ENCODE measurements at places on chromosomes 3 and 15.
A peak's percentile ranks its signal among the peaks of the same experiment; 100 is the strongest.

- DNase-seq: no peak
Observed at GRCh38 chr15:68518046-68518445, 60.7 kb upstream of the CORO2B start.

DNA sequence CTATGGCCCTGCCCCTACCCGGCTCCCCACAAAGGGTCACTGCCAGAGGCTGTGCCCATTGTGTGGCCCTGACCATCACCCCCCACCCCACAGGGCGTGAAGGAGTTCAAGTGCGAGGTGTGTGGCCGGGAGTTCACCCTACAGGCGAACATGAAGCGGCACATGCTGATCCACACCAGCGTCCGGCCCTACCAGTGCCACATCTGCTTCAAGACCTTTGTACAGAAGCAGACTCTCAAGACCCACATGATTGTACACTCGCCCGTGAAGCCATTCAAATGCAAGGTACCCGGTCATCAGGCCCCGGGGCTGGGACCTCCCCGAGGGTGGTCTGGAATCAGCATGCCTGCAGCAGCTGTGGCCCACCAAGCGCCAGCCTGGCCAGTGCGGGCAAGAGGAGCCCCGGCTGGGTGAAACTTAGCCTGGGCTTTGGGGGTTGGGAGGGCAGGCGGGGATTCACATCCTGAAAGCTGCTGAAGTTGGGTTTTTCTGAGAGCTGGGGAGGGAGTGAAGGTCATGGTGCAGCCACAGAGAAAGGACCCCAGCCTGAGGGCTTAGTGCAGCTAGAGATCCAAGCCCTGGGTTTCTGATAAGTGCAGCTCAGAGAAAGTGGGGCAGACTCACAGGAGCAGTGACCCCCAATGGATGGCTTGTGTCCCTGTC is 29.2 kb downstream of the IDH2 start:
- DNase-seq: no peak

- DNase-seq: peak; percentile 27
Observed at GRCh38 chr15:98160236-98160635, 199.7 kb downstream of the ARRDC4 start.

GRCh38 chr3:168881804-168882203 is 781.7 kb downstream of the MECOM start:
- DNase-seq: no peak

GRCh38 chr3:194577986-194578905 is 55.0 kb downstream of the TMEM44 start:
- DNase-seq: peak; percentile 33

- no peak for DNase-seq
Observed at GRCh38 chr3:133863911-133864310, 31.8 kb downstream of the RAB6B start.

GRCh38 chr3:35649405-35649804 is 10.1 kb downstream of the ARPP21 start:
- no peak for DNase-seq

DNA sequence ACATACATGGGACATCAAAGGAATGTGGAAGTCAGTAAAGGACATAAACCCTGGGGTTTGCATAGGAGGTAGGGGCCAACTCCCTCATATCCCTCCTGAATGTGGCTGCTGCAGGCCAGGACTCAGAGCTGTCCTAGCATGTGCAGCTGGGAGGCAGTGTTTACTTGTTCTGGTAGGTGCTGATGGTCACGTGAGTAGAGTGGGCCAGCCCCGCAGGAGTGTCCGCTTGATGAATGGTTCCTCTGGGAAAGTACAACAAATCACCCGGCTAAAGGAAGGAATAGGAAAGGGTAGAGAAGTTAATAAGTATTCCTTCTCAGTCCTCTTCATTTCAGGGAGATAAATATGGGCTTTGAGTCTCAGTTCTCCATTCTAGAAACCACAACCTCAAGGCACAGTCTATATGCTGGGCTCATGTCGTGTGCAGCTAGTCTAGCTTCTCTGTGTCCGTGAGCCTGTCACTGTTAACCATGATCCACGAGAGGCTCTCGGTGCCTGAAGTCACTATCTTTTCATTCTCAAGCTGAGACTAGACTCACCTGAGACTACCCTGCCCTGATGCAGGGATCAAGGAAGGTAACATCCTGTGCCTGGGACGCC is 17.9 kb downstream of the RIOX2 start:
- no peak for DNase-seq

GRCh38 chr3:187011915-187012314 is 81.6 kb downstream of the ST6GAL1 start:
- no peak for DNase-seq

DNA sequence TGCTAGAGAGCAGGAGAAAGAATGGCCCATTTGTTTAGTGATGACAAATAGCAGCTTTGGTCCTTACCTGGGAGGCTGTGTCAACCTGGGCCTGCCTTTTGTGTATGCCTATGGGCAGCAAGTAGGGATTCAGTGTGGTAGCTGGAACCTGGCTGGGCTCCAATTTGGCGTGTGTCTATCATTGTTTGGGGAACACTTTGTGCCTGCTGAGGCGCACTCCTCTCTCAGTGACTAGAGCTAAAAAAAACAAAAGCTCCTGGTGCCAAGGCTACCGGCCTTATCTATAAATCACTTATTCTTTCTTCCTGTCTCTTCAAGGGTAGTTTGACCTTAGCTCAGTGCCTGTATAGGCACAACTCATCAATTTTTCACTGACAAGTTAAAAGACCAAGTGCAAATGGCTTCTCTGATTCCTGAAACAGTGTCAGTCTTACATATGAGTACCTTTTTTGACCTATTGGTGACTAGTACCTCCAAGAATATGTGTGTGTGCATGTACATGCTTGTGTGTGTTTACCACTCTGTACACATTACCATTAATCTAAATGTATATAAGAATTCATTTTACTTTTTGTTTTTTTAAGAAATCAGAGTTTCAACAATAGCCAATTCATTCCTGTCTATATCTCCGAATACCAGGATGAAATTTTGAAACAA is 54.6 kb downstream of the GMNC start:
- no peak for DNase-seq

GRCh38 chr3:125156456-125156855 is 56.1 kb downstream of the SLC12A8 start:
- DNase-seq: no peak

DNA sequence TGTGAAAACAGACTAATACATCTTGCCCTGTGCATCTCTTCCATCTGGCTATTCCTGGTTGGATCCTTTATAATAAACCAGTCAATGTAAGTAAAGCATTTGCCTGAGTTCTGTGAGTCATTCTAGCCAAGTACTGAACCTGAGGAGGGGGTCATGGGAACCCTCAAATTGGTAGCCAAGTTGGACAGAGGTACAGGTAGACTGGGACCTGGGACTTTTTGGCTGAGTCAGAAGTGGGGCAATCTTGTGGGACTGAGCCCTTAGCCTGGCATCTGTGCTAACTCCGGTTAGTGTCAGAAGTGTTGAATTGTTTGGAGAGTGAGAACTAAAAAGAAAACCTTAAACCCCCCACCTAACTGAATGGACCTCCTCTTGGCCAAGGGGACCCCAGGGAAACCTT is 21.0 kb upstream of the LIMD1 start:
- DNase-seq: no peak

DNA sequence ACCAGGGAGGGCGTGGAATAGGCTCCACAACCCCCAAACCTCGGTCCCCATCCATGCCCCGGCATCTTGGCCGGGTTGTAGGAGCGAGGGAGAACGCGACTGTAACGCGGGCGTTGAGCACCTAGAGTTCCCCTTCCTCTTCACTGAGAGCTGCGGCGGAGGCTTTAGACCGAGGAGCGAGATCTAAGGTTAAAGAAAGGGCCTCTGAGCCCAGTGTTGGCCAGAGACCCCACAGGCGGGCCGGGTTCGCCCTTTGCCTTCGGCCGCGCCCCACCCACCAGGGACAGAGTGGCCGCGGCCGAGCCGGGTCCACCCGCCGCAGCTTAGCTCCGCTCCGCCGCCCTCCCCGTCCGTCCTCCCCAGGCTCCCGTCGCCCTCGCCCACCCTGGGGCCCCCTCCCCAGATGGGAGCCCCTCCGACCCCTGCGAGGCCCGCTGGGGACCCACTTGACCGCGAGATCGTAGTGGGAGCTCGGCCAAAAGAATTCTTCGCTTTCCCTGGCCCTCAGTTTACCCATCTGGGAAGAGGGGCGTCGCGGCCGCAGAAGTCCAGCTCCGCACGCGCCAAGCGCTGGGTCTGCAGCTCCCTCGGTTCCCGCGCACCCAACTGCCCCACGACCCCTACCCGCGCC is 425 bp downstream of the ANPEP start:
- DNase-seq: no peak

DNA sequence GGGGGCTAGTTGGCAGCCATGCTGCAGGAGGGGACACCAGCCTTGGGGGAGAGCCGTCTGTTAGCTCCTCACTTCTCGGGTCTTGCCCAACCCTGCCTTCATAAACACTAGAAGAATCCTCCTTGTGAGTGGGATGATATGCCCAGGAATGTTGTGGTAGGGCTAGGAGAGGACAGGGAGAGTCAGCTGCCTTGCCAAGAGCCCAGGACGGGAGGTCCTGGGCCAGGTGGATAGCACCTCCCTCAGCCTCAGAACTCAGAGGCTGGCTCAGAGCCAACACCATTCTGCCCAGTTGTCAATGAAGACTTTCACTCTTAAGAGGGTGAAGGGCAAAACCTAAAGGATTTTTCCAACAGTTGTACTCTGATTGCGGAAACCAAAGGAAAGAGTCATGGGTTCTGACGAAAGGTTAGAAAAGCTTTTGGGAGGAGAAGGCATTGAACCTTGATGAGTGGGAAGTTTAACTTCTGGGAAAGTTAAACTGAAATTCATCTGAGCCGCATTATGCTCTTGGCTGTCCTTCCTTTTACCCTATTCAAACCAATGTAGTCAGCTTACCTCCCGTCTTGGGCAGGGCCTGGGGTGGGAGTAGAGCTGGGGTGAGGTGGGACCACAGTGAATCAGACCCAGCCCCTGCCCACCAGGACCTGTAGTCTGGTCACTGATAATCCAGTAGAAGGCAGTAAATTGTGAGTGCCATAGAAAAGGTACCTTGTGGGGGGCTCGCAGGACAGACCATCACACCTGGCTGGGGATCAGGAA is 81.9 kb downstream of the FAM43A start:
- DNase-seq: no peak

DNA sequence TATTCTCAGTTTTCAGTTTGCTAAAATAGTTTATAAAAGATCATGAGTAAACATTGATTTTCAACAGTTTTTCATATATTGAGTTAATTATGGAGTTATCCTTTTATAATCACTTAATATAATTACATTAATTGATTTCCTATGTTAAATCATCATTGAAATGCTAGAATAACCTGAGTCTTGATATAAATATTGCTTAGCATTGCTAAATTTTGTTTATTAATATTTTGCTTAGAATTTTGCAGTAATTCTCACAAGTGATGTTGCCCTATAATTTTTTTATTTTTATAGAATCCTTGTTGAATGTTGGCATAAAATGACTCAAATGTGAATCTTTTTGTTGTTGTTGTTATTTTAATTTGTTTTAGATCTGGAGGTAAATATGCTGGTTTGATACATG is 654.2 kb downstream of the OTOL1 start:
- no peak for DNase-seq

DNA sequence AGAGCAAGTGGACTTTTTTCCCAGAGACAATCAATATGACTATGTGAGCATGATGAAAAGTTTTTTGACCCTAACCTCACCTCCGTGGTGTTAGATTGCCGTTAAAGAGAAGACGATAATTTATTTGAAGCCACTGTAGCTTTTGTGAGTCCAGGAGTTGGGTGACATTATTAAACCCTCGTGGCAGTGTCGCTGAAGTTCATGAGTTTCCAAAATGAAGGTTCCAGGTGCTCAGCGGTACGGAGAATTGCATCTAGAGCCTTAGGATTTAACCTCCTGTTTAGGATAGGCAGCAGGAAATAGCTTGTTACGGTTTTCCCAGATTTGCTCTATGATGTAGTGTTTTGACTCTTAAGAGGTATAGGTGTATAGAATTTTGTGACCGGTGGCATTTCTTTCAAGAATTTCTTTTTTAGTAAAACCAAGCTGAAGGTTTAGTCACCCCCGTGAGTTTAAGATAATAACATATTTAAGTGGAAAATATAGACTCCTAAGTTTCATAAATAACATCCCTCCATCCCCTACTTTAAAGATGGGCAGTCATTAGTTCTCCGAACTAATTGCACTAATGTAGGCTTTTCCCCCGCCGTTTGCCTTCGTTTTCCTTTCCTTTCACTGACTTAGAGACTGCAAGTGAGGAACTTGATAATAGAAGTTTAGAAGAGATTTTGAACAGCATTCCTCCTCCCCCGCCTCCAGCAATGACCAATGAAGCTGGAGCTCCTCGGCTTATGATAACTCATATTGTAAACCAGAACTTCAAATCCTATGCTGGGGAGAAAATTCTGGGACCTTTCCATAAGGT is 2.0 kb downstream of the SMC4 start:
- DNase-seq: no peak

GRCh38 chr15:51342227-51342999 is 958 bp downstream of the GLDN start:
- no peak for DNase-seq

- peak; percentile 33 for DNase-seq
Observed at GRCh38 chr15:89556413-89557262, 18.6 kb upstream of the TICRR start.

DNA sequence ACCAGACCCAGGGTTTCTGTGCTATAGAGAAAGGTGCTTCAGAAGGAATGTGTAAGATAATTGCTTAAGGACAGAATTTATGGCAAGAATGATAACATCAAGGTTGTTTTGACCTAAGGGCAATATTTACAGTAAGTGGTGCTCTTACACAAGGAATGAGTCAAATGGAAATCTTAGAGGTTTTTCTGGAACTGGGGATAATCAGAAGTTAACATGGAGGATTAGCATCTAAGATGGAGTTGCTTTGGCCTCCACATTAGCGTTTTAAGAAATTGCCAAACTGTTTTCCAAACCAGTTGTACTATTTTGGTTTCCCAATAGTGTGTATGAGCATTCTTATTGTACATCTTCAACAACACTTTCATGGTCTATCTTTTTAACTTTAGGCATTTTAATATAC is 3.1 kb downstream of the WDR93 start:
- DNase-seq: no peak

- no peak for DNase-seq
Observed at GRCh38 chr3:104596551-104596950, 770.2 kb upstream of the ALCAM start.

DNA sequence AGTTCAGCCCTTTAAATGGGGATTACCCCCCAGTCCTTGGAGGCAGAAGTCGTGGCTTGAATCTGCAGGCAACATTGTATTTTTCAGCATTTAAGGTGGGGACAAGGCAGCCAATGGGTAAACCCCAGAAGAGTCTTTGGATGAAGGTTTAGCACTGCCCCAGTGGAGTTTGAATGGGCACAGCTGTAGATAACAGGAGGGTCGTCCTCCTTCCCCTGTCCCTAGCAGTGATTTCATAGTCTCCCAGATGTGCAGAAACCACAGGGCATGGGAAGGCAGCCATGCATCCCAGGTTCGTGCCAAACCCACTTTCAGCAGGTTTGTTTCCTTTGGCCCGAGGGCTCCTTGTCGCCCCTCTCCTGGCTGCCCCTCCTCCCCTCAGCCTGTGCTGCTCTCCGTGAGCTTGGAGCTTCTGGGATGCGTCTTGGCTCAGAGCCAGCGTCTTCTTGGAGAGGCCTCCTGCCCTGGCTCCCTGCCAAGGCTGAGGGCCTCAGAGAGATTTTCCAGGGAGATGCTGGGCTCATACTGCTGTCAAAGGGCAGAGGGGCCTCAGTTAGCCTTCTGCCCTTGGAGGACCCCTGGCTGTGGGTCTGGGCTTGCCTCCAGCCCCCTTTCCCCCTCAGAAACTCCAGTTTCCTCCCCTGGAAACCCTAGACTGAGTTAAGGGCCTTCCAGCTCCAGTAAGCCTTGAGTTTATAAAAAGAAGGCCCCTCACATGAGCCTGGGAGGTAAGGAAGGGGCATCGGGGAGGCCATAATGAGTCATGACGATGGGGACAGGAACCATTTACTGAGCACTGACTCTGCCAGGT is 48.9 kb upstream of the POLG start:
- no peak for DNase-seq
